ENCODE measurements at places on chromosomes 6 and 20. TPM values are rescaled to one million over a fixed set of nuclear protein-coding genes. Genes with fewer than 3 reads are reported as not detected.

TRERF1 gene
- total RNA-seq = not detected

BPIFA1 gene
- not detected for total RNA-seq

CCN2 gene
- 265 TPM for total RNA-seq

HSPA1L gene
- 0.87 TPM for total RNA-seq

DNA sequence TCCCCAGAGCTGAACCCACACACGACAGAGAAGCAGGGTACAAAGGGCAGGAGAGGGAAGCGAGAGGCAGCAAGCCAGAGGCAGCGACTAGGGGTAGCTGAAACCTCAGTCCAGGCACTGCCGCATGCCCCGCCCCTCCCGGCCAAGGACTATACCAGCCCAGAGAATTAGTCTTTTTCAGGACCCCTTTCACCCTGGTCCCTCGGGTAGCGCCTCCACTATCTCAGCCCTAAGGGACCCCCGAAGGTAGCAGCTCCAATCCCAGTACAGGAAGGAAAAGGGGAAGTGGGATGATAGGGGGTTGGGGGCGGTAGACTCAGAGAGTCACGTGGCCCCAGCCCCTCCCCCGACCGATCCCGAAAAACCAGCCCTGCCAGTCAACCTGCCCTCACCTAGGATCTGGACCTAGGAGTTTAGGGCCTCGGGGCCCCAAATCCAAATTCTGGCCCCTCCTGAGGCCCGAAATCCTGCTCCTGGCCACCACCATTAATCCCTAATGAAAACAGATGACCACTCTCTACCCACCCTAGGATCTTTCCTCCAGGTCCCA lies 1.3 kb downstream of the RGL2 start:
- DNase-seq = no peak

DNA sequence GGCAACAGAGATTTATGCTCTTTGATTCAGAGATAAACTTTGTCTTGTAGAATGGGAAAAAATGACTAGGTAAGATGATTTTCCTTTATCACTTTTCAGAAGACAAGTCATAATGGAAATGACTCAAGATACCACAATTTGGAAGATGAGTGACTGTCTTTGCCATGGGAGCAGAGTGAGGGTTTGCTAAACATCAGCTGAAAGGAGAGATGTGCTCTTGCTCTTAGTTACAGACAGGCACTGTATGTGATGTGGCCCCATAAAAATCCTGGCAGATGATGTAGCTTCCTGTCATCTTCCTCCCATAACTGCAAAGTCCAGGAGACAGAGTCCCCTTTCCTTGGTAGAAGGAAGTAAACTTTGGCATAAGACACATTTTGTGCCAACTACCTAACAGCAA lies 47.6 kb downstream of the BACH2 start:
- no peak for DNase-seq

DNA sequence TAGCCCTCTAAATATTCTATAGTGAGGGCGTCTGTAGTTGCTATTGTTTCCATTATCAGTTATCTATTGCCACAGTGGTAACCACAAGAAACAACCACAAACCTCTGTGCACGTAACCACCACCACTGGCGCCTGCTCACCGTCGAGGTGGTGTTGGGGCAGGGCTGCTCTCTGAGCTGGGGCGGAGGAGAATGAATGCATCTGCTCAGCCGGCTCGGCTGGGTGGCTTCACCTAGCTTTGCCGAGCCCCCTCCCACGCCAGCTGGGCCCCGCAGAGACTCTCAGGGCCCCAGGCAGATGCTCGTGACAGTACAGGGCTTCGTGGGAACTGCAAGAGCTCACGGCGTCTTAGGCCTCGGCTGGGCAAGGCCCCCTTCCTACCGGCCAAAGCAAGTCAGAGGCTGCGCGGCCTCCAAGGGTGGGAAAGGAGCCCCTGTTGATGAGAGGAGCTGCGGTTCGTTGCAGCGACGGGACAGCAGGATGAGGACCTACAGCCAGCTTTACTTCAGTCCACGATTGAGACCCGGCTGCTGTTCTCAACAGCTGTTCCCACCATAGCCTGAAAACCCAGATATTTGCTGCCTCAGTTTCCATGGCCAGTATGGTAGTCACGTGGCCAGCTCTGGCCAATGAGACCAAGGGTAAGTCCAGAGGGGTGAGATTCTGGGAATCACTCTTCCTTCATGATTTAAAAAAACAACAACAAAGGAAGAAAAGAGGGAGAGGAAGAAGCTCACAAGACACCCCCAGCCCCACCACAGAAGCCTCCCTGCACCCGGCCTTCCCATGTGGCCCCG lies 120.2 kb upstream of the AFDN start:
- DNase-seq = no peak

DNA sequence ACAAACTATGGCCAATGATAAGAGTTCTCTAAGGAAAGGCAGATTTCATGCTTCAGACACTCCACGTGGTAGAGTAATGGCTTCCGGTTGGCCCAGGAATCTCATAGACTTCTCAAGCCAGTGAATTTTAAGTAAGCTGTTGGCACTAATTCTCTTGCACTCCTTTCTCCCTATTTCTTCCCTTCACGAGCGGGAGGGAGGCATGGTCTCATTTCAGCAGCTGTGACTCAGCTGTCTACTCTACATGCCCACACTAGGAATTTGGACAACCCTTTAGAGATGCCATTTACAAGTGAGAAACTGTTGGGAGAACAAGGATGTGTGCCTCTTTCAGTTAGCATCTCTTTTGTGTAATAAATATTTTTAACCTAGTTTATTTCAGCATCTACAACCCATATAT lies 107.7 kb downstream of the PTPRK start:
- no peak for DNase-seq

DNA sequence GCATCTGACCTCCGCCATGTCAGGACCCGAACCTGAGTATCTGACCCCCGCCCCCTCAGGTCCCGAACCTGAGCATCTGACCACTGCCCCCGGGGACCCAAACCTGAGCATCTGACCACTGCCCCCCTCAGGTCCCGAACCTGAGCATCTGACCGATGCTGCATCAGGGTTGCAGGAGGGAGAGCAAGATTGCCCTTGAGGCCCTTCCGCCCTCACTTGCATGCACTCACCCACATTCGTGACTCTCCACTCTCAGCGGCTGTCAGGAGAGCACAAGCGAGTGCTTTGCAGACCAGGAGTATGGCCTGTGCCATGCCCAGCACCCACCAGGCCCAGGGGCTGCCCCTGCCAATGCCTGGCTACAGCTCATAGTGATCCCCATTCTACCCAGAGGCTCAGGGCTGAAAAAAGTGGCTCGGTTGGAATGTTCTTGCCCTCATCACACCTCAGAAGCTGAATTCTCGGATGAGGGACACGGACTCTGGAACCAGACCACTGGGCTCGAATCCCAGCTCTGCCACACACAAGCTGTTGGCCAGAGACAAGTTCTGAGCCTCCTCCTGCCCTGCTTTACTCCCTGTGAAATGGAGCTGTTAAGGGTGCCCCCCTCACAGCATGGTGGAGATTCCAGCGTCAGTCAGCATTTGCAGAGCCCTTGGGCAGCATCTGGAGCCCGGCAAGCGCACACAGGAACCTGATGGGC lies 82.1 kb downstream of the DLL1 start:
- no peak for DNase-seq

DNA sequence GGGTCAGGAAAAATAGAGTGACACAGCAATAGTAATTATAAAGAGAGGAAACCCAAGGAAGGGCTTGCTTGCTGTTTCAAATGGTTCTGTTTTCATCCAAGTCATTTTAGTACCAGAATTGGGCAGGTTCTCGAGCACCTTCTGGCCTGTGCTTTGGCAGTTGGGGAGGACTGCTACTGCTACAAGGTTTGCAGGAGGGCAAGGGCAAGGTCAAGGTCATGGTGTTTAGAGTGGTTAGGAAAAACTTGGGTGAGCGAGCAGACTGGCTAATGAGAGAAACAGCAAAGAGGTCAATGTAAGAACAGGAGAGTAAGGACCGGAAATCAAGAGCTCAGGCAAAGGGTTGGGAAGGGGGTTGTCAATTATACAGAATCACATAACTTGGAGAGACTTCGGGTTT lies 164.5 kb downstream of the CDK19 start:
- no peak for DNase-seq

GRCh38 chr6:713351-713750 lies 20.4 kb upstream of the EXOC2 start:
- DNase-seq = no peak

- DNase-seq = no peak
Measured at GRCh38 chr20:10971096-10971495, 297.3 kb upstream of the JAG1 start.

GRCh38 chr6:8914700-8915099 lies 479.4 kb upstream of the SLC35B3 start:
- DNase-seq = no peak

All from lung microvascular endothelial cell (primary cell).